Activated T-helper 2 cell treated with anti-CD3 and anti-CD28 coated beads, Interferon-gamma antibody, Interleukin-2, Interleukin-4, amounts not matched to agents 10 μg/mL and 5 μg/mL and 100 μg/mL, durations not matched to agents 14 hours and 24 hours and 36 hours (primary cell): ENCODE measurements at places on chromosomes 12 and 14. TPM values are rescaled to one million over a fixed set of nuclear protein-coding genes. Genes with fewer than 3 reads are reported as not detected.

- DNase-seq = no peak
Measured at GRCh38 chr14:81269100-81269978, 48.6 kb upstream of the GTF2A1 start.

- no peak for DNase-seq
Measured at GRCh38 chr12:92488735-92489134, 214.1 kb upstream of the PLEKHG7 start.

DNA sequence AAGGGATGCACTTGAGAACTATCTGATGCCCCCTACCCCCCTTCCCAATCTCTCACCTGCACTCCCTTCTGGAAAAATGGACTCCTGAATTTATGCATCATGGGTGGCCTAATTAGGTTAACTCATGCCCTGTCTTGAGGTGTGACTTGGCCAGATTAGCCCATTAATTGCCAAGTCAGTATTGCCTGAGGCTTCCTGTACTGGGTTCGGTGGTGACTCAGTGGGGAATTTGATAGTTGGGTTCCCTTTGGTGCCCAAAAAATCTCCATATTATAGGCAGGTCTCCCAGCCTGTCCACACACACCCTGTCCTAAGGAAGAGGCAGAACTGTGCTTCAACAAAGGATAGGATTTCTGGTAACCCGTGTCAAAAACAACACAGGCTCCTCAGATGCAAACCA, 146.1 kb downstream of the CHST11 start:
- DNase-seq = no peak

- DNase-seq = peak; percentile 64
Measured at GRCh38 chr14:91173221-91173670, 59.4 kb downstream of the DGLUCY start.

- DNase-seq = no peak
Measured at GRCh38 chr12:45478931-45479330, 250.6 kb upstream of the ARID2 start.

DNA sequence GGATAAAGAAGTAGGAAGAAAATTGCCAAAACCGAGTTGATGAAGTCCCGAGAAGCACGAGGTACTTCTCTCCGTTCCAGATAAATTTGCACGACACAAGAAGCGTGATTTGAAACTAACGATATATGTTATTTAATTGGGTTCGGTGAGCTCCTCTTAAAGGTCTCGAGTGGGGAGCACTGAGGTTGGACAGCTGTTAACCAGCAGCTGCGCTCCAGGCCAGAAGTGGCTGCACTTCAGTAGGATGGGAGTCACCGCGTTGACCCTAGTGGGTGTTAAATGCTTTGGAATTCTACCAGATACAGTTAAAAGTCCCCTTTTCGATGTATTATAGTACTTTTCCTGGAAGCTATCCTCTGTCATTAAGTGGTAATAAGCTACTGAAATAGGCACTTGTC, 953 bp upstream of the DCAF5 start:
- no peak for DNase-seq

DNA sequence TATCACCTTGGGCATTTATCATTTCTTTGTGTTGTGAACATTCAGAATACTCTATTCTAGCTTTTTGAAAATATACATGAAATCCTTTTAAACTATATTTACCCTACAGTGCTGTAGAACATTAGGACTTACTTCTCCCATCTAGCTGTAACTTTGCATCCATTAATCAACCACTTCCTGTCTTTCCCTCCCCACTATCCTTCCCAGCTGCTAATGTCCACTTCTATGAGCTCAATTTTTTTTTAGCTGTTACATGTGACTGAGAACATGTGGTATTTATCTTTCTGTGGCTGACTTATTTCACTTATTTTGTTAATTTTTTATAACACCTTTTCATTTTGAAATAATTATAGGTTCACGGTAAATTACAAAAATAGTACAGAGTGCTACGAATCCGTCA, 136.0 kb downstream of the LMNTD1 start:
- no peak for DNase-seq

- DNase-seq = no peak
Measured at GRCh38 chr14:58060077-58060476, 91.9 kb downstream of the ARMH4 start.

DNA sequence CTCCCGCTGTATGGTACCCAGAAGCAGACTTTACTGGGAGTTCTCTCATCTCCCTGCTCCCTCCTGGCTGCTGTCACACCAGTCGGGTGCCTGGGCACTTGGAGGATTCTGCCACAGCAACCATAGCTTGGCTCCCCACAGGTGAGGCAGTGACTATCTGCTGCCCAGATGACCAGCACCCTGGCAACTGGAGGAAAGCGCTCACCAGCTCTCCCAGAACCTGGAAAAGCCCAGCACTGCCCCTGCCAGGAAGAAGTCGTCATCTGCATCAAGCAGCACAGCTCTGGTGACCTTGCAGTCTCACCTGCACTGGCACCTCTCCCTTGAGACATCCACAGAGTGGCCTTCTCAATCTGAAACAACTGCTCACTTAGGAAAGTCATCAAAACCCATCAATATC, 31.9 kb upstream of the TC2N start:
- no peak for DNase-seq

- DNase-seq = no peak
Measured at GRCh38 chr14:28770061-28770460, 3.5 kb downstream of the FOXG1 start.

DNA sequence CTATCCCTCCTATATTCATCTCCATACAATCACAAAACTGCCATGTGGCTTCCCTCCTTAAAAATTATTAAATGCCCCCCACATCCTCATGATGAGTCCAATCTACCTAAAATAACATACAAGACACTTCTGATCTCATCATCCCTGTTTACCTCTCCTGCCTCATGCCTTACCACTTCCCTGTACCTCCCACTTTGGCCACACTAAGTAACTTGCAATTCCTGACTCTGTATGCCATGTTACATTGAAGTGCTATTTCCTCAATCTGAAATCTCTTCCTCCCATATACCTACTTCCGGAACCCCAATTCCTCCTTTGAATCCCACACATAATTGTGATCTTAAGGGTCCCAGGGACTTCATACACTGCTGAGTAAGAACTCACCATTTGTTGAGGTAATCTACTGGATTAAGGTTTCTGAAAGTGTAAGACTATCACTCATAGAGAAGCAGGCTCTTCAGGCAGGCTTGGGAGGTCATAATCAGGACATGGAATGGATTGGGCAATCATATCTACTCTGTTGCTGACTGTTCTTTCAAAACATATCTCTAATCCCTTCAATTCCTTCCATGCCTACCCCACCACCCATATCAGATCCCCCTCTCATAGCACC, 117.6 kb upstream of the PLEKHG7 start:
- DNase-seq = no peak

- no peak for DNase-seq
Measured at GRCh38 chr12:96570579-96570978, 81.2 kb downstream of the CFAP54 start.

RIMBP2 gene
- not detected in 2 replicates for total RNA-seq

DNA sequence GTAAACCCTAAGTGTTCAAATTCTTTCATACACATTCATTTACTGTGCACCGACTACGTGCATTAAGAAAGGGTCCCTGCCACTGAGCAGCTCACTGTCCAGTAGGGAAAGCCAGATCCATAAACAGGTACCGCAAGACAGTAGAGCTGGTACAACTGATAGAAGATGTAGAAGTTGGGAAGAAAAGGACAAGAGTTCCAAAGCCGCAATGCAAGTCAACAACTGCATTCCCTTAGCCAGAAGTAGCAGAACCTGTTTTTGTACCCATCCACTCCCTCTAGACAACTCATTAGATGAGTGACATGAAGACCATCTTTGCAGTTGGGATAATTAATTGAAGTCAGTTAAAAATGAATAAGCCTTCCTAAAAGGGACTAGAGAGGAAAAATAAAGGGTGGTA, 1.3 kb downstream of the SENP1 start:
- DNase-seq = no peak

DNA sequence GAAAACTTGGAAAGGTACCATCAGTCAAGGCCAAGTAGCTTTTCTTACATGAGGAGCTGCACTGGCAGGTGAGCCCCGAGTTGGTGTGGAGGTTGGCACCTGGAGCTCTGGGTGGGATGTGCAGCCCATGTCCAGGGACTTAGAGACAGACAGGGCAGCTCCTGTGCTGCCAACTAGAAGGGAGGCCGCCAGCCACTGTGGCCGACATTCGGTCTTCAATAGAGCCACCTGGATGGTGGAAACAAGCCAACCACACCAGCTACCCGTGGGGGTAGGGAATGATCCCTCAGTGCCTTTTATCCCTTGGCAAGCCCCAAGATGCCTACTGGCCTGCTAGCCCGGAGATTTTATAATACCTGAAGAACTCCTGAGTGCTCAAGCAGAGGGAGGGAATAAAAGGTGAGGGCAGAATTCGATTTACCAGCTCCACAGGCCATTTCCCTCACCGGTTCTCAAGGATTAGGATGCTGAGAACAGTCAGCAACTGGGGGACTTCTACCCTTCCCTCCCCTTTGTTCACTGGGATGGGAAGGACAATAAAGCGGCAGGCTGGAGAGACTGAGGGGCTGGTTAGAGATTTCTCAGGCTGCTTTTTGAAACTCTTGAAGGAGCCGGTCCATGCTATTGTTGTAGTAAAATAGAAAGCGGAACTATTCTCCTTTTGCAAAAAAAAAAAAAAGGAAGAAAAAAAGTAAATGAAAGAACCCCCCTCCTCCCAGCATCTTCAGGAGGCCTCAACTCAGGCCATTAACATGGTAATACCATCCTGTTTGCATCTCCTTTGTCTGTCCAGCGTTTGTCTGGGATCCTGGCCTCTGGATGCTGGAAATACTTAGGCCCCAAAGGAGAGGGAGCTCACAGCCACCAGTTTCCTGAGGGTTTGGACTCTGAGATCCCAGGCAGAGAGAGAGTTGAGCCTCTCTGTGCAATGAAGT, 321.6 kb downstream of the ZFP36L1 start:
- no peak for DNase-seq

ETFBKMT gene
- total RNA-seq = 0.37 and 0.39 TPM in 2 replicates

CLEC6A gene
- total RNA-seq = not detected in 2 replicates

AHNAK2 gene
- 0.02 and 0.07 TPM in 2 replicates for total RNA-seq

LAG3 gene
- total RNA-seq = 215 and 223 TPM in 2 replicates

- no peak for DNase-seq
Measured at GRCh38 chr14:87698481-87698880, 294.5 kb downstream of the GALC start.

KLRC4 gene
- not detected in 2 replicates for total RNA-seq
